ENCODE measurements at places on chromosomes 1 and 21.

DNA sequence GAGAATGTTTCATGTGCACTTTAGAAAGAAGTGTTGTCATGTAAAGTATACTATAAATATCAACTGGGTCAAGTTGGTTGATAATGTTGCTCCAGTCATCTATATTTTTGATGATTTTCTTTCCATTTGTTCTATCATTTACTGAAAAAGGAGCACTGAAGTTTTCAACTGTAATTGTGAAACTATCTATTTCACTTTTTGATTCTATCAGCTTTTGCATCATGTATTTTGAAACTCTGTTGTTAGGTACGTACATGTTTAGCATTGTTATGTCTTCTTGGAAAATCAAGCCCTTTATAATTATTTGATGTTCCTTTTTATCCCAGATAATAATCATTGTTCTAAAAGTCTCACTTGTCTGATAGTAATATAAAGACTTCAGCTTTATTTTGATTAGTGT lies 14.4 kb upstream of the HIVEP3 start:
- no peak for DNase-seq

GRCh38 chr1:11473491-11474034 lies 5.4 kb upstream of the DISP3 start:
- DNase-seq, result no peak

DNA sequence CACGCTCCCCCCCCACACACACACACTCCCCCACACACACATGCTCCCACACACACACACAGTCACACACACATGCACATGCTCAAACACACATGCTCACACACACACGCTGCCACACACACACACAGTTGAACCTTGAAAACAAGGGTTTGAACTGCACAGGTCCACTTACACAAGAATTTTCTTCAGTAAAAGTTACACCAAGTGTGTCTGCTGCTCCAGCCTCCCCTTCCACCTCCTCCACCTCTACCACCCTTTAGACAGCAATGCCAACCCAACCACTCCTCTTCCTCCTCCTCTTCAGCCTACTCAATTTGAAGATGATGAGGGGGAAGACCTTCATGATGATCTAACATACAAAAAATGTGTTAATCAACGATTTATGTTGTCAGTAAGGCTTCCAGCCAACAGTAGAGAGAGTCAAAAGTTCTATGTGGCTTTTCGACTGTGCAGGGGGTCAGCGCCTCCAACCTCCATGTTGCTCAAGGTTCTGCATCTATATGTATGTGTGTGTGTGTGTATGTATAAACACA lies 26.8 kb downstream of the HSF2BP start:
- no peak for DNase-seq

- DNase-seq, result no peak
These were observed 6.0 kb upstream of the LY9 start for GRCh38 chr1:160789702-160790611.

DNA sequence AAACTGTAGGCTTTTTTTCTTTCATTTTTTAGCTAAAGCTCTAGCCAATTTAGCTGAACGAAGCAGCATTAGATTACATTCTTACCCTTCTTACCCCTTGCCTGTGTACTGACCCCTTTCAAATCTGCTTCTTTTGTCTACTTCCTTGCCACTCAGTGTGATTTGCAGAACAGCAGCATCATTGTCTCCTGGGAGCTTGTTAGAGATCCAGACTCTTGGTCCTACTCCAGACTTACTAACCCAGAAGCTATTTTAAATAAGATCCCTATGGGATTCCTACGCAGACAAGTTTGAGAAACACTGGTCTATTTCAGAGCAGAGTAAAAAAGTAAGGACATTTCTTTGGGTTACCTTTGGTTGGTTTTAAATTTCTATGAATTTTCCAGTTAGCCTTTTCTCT lies 13.8 kb downstream of the LRRC39 start:
- no peak for DNase-seq

DNA sequence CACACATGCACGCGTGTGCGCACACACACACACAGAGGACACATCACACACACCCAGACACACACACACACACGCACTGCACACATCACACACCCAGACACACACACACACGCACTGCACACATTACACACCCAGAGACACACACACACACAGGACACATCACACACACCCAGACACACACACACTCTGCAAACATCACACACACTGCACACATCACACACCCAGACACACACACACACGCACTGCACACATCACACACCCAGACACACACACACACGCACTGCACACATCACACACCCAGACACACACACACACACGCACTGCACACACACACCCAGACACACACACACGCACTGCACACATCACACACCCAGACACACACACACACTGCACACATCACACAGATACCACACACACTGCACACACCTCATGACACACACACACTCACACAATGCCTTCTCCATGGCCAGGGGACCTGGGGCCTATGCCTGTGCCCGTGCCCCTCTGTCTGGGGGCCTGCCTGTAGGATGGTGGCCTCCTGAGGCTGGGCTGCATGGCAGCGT lies 24.4 kb downstream of the CRYAA start:
- no peak for DNase-seq
